ENCODE measurements at places on chromosomes 3 and 15.

- no peak for DNase-seq
Measured at GRCh38 chr3:157104928-157105652, 54.9 kb downstream of the CCNL1 start.

GRCh38 chr3:80050826-80051601, 283.2 kb upstream of the ROBO1 start:
- no peak for DNase-seq

DNA sequence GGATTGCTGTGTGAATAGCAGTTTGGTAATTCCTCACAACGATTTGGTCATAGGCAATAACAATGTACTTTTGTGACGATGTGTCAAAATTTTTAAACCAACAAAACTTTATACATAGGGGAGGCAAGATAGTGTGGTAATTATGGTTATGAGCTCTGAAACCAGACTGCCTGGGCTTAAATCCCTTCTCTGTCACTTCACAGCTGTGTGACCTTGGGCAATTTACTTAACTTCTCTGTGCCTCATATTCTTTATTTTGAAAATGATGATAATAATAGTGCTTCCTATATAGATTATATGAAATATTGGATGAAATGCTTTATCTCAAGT, 5.7 kb downstream of the CD200 start:
- no peak for DNase-seq

GRCh38 chr3:55622116-55622515, 135.0 kb upstream of the WNT5A start:
- DNase-seq, result no peak

- DNase-seq, result no peak
Measured at GRCh38 chr3:45249391-45249790, 23.3 kb upstream of the TMEM158 start.

- DNase-seq, result no peak
Measured at GRCh38 chr3:11791339-11792200, 55.1 kb downstream of the TAMM41 start.

GRCh38 chr3:72447059-72447946, 400.9 kb downstream of the SHQ1 start:
- peak; percentile 73 for DNase-seq

DNA sequence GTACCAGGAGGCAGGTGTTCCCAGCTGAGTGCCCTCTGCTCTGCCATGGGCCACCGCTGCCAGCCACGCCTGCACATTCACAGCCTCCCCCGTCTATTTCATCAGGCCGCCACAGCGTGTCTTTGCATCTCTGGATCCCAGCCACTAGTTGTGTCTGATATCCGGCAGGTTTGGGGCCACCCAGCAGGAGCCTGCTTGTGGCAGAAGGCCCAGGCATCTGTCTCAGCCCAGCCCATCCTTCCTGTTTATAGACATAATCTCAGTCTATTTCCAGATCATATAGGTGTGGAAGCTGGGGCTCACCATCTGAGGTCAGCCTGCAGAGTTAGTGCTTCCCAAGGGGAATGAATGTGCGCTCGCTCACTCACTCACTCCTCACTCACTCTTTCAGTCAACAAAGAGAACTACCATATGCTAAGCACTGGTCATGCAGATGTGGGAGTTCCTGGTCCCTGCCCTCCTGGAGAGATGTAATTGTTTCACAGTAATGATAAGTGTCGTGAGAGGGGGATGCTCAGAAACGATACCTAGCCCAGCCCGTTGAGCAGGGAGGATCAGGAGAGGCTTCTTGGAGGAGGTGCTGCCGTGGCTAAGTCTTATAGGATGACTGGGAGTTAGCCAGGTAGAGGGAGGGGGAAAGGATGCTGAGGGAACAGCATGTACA, 60.6 kb downstream of the FGD5 start:
- no peak for DNase-seq

DNA sequence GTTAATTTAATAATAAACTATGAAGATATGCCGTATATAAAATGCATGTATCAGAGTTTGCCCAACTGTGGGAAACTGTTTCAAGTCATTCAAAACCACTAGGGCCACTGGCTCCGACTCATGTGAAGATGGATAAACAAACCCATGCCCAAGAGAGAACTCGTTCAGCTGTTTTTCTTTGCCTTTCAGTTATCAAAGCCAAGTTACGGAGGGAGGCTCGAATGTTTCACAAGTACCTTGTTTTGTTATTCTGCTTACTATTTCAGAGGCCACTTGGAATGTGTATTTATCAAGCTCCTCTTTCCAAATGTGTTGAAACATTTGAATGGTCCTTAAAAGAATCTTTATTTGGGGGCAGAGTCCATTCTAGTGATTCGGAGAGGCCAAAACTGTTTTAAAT, 82.1 kb downstream of the DUT start:
- no peak for DNase-seq

DNA sequence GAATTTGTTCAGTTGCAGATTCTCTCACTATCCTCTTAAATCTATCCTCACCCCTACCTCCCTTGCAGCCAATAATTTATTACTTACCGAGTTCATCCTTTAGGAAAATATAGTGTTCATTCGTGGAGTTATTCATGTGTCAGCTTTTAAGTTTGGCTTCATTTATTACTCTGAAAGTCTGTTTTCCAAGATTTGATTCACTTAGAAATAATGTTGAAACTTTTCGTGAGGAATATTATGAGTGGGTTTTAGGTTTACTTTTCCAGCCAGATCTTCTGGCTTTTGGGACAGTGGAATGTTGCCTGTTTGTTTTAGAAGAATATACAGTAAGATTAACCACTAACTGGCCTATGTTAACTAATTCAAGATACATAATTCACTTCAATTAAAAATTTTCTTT, 161.0 kb upstream of the CGNL1 start:
- DNase-seq, result no peak

DNA sequence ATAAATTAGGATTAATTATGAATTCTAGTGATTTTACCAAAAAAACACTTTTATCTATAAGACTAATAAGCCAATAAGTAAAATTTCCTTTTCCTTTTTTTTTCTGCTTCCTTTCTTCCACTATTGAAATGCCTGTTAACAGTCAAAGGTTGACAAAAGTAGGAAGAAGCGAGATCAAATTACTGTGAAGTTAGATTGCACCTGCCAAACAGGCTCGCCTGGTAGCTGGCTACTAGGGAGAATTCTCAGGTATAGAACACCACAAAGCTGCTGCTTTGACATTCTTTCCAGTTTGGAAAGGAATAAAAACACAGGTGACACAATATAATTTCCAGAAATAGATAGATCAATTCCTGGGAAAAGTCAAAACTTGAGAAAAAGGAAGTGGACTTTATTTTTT, 749.0 kb downstream of the NSUN3 start:
- DNase-seq, result no peak

GRCh38 chr3:37611771-37612170, 249.9 kb upstream of the CTDSPL start:
- DNase-seq, result no peak

DNA sequence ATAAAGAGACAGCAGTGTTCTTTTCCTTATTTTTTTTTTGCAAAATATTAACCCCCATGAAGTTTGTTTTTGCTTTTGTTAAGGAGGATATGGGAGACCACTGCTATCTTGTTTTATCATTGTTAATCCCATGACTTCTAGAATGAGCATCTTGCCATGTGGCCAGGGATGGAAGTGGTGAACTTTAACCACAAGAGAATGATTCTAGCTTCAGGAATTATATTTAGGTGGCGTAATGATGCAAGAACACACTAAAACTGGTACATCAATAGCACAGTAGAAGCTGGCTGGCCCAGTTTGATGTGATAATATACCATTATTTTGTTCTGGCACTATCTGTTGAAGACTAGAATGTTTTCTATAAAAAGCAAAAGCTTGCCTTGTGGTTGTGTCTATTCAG, 720.9 kb downstream of the GRM7 start:
- DNase-seq, result no peak

GRCh38 chr3:16606398-16606797, 1.2 kb upstream of the DAZL start:
- DNase-seq, result no peak

DNA sequence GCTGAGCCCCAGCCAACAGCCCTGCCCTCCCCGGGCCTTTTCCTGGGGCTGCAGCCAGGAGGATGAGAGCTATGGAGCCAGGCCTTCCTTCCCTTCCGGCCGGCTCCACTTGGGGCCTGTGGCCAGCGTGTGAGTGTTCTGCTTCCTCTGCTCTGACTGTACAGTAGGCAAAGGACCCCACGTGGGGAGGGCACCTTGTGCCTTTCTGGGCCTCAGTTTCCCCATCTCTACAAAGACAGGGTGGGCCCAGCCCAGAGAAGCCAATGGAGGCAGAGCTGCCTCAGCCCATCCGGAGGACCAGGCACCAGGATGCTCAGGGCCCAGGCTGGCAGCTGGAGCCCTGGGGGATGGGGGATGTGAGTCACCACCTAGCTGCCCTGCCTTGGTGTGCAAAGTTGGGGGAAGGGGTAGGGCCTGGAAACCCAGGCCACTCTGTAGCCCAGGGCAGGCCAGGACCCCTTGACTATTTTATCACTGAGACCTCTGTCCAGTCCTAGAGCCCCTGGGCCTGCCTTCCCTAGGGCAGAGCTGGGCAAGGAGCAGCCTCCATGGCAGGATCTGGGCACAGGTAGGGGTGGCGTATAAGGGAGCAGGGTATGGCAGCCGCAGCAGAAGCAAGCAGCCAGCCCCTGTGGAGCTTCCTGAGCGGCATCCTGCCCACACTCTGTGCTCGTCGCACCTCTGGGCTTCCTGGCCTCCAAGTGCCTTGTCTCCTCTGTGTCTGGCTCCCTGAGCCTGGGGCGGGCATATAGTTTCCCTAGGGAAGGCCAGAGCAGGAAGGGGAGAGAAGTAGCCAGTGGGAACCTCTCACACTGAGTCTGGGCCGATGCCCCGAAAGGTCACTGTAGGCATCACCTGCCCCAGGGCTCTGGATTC, 1.8 kb downstream of the PSTPIP1 start:
- DNase-seq, result peak; percentile 53

DNA sequence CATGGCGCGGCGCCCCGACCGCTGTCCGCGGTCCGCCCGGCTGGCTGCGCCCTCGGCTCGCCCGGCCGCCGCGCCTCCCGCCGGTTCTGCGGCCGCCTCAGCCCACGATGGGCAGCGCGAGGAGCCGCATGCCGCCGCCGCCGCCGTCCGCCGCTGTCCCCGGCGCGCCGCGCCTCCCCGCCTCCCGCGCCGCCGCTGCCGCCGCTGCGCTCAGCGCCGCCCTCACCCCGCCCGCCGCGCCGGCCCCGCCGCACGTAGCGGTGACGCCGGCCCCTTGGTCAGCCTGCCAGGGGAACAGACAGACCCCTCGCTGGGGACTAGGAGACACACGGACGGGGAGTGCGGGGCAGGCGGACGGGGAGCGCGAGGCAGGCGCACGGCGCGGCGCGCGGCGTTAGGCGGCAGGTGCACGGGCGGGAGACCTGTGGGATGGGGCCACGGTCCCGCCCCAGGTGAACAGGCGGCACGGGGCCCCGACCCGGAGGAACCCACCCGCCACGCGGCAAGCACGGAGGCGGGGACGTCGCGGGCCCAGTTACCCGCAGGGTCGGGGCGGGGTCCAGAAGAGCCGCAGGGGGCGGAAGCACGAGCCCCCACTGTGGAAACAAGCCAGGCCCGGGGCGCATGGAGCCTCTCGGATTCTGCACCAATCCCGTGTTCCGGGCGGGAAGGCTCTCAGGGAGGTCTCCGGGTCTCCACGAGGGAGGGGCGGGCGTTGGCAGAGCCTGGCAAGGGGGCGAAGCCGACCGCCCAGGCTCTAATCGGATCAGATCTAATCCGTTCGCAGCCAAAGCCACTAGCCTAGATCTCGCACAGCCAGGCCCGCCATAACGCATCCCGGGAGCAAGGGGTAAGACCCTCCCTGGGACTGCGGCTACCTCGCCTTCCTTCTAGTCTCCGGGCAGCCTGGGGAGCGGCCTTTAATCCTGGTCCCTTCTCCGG, at the start of gene CSPG5:
Gene CSPG5 (minus strand): TSS at position 175 of the 942 bp plus-strand sequence. CDS start 172 bp downstream, at position 3.
- no peak for DNase-seq

DNA sequence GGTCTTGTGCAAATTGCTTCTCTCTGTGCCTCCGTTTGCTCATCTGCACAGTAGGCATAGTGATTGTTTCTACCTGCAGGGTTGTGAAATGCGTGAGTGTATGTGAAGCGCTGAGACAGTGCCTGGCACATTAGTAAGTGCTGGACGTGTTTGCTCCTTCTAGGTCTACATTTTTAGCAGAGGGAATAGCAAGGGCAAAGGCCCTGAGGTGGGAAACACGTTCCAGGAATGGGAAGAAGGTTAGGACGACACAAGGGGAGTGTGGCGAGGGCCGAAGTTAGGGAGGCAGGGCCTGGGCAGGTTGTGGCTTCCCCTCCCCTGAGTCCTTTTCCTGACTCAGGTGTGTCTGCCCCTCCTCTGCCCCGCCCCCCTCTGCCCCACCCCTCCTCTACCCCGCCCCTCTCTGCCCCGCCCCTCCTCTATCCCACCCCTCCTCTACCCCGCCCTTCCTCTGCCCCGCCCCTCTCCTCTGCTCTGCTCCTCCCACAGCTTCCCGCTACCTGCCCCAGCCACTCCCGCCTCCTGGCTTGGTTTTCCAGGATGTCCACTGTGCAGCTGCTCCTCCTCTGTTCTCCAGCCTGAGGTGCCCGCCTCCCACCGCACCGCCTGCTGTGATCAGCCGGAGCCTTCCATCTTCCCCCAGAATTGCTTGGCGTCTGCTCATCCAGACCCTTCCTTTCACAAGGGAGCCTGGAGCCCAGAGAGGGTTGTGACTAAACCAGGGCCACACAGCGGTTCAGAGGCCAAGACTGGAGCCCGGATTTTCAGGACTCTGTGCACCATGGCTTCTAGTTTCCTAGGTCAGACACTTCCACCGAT, 31.1 kb upstream of the SMAD6 start:
- DNase-seq, result no peak

DNA sequence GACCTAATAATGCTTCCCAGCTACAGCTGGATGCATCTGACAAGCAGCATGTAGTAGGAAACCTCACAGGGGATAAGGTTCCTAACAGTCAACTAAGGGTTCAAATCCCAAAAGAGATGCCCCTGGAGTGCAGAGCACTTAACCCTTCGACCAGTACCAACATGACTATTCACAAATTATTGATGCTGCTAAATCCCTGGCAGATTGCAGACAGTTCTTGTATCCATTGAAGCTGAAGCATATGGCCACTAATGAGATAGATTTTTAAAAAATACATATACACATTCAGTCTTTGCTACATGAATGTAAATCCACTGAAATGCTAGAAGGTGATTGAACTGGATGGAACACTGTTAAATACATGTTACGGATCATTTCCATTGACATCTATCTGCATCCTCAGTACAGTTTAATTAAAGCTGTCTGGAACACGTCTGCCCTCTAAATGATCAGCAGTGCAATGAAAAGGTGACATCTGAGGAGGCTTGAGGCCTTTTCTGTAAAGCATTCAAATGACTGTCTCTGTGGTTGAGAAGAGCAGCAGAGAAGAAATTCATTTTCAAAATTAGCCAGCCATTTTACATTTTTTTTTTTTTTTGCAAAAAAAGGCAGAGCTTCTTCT, 19.5 kb upstream of the NANOGP8 start:
- DNase-seq, result no peak

DNA sequence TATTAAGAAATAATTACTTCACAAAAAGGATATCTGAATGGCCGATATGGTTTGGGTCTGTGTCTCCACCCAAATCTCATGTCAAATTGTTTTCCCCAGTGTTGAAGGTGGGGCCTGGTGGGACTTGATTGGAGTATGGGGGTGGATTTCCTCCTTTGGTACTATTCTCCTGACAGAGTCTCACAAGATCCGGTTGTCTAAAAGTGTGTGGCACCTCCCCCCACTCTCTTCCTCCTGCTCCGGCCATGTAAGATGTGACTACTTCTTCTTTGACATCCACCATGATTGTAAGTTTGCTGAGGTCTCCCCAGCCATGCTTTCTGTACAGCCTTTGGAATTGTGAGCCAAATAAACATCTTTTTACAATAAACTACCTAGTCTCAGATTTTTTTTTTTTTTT, 34.5 kb downstream of the ZBTB11 start:
- no peak for DNase-seq
